Tibial nerve (tissue), 4 donors: ENCODE measurements at places on chromosomes 13 and 19.

- no peak for DNase-seq
Observed at GRCh38 chr19:44050740-44051649, 841 bp upstream of the ZNF223 start.

DNA sequence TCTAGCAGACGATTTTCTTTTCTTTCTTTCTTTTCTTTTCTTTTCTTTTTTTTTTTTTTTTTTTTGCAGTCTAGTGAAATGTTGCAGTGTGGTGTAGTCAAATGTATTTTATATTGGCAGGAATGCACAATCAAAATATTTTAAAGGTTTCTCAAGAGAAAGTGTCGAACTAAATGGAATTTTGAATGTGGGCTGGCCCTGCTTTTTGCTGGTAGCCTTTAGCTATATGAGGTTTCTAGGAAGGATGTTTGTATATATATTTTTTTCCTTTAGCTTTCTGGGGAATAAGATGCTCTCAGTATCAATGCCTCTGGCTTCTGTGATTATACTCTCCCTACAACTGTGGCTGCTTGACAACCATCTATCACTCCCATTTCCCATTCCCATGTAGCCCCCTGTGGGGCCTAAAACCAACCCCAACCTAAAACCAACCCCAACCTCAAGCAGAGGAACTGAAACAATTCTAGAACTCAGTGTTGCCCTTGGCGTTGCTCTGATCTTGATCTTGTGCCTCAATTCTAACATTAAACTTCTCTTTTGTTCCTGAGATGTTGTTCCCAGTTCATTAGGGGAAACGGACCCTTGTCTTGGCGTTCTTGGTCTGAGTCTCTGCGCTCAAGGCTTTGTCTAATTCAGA is 27.1 kb downstream of the CYSLTR2 start:
- no peak for DNase-seq

DNA sequence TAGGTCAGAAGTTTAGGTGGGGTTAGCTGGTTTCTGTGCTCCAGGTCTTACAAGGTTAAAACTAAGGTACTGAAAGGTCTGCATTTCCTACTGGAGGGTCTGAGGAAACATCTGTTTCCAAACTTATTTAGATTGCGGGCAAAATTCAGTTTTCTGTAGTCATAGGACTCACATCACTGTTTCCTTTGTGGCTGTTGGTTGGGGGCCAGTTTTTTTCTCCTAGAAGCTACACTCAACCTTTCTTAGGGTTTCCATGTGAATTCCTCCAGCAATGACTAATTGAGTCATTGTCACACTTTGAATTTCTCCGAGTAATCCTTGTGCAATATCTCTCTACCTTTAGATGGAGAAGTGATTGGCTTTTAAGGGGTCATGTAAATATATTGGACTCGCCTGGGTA is 773.4 kb upstream of the SLITRK1 start:
- DNase-seq, result no peak

GRCh38 chr13:44155422-44156293 is 218.0 kb upstream of the SERP2 start:
- DNase-seq, result peak; percentile 33

DNA sequence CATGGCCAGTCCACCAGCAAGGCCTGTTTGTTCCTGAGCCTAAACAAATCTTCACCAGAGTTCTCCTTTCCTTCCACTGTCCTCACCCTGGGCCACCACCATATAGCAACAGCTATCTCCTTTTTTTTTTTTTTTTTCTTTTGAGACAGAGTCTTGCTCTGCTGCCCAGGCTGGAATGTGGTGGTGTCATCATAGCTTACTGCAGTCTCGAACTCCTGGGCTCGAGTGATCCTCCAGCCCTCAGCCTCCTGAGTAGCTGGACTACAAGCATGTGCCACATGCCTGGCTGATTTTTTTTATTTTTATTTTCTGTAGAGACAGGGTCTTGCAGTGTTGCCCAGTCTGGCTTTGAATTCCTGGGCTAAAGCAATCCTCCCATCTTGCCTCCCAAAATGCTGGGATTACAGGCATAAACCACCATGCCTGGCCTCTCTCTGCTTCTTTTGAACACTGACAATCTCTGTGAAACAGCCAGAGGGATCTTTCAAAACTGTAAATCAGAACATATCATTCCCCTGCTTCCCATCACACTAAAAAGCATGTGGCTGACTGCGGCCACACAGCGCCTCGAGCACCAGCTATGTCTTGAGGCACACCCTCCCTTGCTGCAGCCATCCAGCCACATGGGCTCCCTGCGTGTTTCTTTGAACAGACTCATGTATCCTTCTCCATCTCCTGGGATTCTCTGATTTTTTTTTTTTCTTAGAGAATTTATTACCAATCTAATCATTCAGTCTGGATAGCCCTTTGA is 110.6 kb downstream of the SIPA1L3 start:
- no peak for DNase-seq

- DNase-seq, result no peak
Observed at GRCh38 chr13:66518068-66518467, 712.1 kb downstream of the PCDH9 start.

GRCh38 chr19:46725859-46726393 is 9.0 kb upstream of the PRKD2 start:
- no peak for DNase-seq

- no peak for DNase-seq
Observed at GRCh38 chr13:110305001-110305400, 2.0 kb downstream of the COL4A1 start.

DNA sequence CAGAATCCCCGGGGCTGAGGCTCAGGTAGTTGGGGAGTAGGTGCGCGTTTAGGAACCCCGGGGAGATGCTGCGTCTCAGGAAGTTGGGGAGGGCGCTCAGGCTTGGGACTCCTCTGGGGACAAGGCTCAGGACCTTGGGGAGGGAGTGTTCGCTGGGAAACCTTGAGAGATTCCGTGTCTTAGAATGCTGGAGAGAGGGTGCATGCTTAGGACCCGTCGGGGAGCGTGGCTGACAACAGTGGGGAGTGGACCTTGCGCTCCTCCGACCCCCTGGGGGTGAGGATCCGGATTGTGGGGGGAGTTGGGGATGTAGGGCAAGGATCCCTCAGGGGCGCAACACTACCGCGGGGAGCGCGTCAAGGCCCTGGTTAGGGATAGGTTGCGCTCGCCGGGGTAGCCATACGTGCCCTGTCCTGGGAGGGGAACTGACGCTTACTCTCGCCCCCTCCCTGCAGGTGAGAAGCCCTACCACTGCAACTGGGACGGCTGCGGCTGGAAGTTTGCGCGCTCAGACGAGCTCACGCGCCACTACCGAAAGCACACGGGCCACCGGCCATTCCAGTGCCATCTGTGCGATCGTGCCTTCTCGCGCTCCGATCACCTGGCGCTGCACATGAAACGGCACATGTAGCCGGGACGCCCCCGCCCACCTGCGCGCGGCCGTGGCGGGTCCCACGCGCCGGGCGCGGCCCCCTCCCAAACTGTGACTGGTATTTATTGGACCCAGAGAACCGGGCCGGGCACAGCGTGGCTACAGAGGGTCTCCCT is 2.0 kb downstream of the KLF2 start:
- DNase-seq, result no peak

DNA sequence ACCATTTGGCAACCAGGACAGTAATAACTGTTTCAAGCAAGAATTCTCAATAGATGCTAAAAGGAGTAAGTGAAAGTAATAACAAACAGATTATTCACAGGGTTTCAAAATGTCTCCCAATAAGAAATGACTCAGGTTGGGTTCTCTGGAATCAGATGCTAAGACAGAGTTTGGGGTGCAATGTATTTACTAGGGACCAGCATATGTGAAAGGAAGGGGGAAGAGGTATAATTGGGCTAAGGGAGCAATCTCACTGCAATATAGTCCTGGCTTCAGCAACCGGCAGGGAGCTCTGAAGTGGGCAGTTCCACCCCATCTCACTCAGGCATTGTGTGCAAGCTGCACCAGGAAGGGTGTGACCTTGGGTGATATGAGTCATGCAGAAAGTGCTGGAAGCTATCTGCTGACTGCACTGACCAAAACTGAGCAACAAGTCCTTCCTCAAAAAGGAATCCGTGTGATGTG is 23.4 kb downstream of the ZDHHC20 start:
- DNase-seq, result no peak

DNA sequence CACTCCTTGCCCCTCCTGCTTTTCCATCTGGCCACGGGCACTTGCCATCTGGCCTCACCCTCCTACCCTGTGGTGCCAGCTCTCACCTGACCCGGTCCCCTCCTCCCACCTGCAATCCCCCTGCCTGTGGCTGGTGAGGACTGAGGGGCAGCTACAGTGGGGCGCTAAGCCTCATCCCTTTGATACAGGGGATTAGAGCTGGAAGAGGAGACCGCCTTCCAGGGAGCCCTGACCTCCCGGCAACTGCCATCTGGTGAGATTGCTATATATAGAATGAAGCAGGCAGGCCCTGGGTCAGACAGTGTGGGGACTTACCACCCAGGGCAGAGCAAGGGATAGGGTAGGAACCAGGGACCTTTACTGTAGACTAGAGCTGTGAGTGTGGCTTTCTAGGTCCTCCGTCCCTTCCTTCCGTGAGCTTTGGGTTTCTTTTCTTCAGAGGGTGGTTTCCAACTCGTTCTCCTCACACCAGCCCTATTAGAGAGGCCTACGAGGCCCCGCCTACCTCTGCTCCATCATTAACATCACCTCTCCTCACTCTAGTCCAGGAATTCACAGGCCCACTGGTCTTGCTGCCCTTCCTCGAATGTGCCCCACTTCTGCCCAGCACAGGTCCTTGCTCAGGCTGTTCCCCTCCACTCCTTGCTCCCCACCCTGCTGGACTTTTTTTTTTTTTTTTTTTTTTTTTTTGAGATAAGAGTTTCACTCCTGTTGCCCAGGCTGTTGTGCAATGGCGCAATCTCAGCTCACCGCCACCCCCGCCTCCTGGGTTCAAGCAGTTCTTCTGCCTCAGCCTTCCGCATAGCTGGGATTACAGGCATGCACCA is 7.7 kb downstream of the KASH5 start:
- no peak for DNase-seq

GRCh38 chr13:79989217-79989661 is 351.7 kb downstream of the SPRY2 start:
- no peak for DNase-seq

- DNase-seq, result no peak
Observed at GRCh38 chr13:84658491-84659358, 776.5 kb upstream of the SLITRK1 start.

- peak; percentile 77 for DNase-seq
Observed at GRCh38 chr19:47243776-47244547, 12.4 kb upstream of the CCDC9 start.

DNA sequence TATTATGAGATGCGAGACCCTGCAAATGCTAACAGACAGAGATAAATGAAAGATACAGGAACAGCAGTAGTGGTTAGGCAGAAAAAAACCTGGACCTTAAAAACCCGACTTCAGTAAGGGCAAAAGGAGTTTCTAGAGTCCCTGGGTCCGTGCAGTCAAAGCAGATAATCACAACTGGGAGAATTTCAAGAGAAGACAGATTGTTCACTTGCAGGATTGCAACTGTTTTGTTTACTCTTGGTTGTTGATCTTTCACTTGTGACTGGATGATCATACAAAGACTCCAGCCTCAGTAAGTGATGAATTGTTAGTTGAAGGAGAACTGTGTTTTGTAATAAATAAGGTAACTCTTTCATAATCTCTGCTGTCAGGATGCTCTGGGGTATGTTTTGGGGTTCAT is 135.1 kb downstream of the GPC6 start:
- no peak for DNase-seq

DNA sequence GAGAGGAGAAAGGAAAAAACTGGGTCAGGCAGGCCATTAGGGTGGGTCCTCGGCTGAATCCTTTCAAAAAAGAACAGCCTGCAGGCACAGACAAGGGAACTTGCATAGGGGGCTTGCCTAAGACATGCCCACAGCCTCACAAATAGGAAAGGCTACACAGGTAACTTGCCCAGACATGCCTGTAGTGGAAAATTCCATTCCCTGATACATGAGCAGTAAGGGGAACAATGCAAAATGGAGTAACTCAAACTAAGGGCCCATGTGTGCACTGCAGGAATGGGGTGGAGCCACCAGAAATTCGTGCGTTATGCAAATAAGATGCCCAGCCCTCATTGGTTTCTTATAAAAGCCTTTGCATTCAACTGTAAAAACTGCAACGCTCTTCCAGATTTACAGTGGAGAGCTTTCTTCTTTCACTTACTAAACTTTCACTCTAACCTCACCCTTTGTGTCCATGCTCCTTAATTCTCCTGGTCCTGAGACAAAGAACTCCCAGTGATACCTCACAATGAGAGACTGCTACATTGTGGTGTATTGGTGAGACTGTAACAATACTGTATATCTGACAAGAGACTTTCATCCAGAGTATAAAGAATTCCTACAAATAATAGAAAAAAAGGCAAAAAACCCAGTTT is 59.5 kb upstream of the SLITRK1 start:
- no peak for DNase-seq

DNA sequence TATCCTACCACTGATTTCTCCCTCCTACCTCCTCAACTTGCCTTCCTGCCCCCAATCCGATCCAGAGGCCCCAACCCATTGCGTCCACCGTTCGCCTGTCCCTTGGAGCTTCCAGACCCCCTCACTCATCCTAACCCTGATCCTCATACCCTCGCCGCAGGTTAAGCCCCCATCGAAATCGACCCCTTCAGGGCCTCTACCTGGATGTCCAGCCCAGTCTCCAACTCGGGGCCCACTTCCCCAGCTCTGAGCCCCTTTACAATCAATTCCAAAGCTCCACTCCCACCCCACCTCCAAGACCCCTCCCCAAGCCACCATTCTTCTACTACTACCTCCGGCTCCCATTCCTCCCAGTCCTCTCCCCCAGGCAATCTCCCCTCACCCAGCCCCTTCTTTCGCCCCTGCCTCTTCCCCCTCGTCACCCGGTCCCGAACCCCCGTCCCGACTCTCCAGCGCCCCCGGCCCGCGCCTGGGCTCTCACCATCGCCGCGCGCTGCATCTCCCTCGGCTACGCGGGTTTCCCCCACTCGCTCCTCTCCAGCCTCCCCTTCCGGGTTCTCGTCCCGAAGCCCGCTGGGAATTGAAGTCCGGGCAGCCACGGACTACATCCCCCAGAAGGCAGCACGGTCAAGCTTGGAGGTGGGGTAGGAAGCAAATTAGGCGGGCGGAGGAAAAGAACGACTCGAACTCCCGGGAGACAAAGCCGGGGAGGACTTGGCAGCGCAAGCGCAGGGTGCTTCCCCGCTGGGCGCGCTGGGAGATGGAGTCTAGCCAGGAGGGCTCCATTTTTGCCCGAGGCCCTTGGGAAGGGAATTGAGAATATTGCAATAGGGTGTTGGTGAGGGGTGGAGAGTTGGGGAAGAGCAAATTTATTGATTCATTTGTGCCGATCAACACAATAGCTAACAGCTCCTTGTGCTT is at the start of gene FBXO46:
FBXO46 (minus strand) TSS at position 529 of the 921 bp plus-strand sequence. CDS start 17,401 bp downstream, outside the sequence.
- peak; percentile 94 for DNase-seq

DNA sequence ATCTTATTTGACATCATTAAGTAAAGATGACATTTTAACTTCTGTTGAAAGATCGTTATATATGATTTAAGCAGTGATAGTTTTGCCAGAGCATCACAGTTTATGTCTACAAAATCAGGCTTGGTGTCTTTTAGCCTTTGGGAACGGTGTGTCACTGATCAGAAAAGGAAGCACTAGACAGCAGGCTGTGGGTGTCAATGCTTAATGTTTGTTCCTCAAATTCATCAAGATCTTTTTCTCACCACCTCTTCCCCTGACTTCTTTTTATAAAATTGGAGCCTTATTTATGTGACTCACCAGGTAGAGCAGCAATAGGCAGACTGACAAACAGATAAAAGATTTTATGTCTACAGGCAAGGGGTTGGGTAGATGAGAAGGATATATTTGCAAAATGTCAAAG is 1558.5 kb downstream of the EFNB2 start:
- no peak for DNase-seq
